Sciatic nerve (tissue), 2 donors: ENCODE measurements at places on chromosomes 7 and 10. TPM values are rescaled to one million over a fixed set of nuclear protein-coding genes. Genes with fewer than 3 reads are reported as not detected.

GRCh38 chr7:142337054-142338001 lies 79.5 kb upstream of the PRSS58 start:
- DNase-seq: no peak

DNA sequence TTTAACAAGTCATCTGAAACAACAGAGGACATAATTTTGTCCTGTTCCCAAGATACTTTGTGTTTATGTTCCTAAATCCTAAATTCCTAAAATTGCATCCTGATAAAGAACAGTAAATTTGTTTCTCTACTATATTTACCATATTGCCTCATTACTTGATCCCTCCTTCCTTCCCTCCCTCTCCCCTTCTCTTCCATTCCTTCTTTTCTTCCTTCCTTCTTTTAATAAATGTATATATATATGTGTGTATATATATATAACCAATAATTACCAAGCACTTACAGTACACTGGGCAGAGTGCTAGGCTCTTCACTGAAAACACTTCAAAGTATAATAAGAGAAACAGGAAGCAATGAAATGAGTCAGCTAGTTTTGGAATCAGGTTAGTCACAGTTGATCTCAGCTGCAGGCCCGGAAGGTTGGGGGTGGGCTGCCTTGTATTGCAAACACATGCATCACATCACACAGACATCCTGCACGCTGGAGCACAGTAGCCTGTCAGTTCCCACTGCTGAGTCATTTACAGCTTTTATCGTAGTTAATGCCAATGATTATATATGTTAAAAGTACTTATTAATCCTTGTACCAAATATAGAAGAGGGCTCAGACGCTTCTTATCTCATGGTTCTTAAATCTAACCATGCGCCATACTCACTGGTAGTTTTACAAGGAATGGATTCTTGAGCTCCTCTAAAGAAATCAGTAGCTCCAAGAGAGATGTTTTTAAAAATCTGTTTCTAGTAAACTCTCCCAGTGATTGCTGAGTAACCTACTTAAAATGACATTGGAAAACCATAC lies 551.7 kb downstream of the GRM8 start:
- no peak for DNase-seq

The XPNPEP1 gene
- 60.6 TPM for total RNA-seq

The CABCOCO1 gene
- not detected for total RNA-seq

The PALD1 gene
- total RNA-seq: 7.8 TPM

GRCh38 chr7:141317033-141317585 lies 234.1 kb upstream of the AGK start:
- no peak for DNase-seq

DNA sequence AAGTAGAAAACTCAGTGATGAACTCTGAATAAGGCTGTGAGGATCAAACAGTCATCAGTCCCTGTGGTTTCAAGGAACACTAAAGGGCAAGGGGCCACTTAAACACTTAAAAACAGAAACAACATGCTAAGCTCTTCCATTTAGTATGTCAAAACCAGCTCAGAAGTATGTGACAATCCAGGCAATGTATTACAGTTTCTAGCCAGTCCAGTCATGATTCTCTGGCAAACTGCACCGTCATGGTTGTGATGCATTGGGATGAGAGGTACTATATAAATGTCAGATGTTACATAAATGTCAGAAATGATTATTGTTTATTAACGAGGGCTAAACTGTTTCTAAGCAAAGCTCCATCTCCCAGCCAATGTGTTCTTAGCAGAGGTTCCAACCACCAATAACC lies 4.7 kb upstream of the CREB5 start:
- no peak for DNase-seq

DNA sequence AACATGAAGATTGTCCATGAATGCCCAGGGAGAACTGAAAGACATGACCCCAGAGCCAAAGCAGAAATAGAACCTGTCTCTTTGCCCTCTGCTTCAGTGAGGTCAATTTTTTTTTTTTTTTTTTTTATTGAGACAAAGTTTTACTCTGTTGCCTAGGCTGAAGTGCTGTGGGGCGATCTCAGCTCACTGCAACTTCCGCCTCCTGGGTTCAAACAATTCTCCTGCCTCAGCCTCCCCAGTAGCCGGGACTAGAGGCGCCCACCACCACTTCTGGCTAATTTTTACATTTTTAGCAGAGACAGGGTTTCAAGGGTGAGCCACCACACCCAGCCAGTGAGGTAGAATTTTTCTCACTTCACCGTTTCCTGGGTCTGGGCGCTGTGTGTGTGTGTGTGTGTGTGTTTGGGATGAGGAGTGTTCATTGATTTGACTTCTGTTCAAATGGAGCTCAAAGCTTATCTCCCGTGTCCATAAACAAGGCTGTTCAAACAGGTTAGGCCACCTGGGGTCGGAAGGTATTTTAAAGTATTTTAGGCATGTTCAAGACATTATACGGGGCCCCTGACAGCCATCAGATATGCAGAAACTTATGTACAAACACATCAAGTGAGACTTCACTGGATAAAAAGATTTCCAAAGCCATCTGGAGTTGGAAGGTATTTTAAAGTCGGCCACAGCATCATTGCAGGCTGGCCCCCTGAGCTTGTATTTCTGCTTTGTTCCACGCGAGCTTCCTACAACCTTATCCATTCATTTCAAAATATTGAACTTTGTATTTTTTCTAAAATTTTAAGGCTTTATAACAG lies 93.8 kb downstream of the MAP3K8 start:
- DNase-seq: no peak

DNA sequence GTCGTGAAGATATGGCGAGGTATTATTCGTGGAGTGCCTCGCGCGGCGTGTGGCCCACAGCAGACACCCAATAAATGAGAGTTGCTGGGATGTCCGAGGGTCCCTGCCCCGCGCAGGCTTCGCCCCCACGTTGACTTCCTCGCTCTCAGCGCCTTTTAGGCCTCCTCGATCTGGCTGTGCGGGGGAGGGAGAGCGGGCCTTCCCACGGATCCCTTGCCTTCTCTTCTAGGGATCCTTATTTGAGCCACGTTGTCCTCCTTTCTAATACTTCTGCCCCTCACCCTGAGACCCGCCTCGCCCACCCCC lies 660 bp downstream of the VCL start:
- peak; percentile 60 for DNase-seq

- no peak for DNase-seq
Measured at GRCh38 chr10:120381931-120382330, 75.1 kb upstream of the PLPP4 start.

- no peak for DNase-seq
Measured at GRCh38 chr7:108246227-108246837, 116.2 kb upstream of the LAMB4 start.

The TAS2R3 gene
- 6.1 TPM for total RNA-seq

GRCh38 chr7:66837007-66837406 lies 84.0 kb upstream of the TMEM248 start:
- DNase-seq: no peak

DNA sequence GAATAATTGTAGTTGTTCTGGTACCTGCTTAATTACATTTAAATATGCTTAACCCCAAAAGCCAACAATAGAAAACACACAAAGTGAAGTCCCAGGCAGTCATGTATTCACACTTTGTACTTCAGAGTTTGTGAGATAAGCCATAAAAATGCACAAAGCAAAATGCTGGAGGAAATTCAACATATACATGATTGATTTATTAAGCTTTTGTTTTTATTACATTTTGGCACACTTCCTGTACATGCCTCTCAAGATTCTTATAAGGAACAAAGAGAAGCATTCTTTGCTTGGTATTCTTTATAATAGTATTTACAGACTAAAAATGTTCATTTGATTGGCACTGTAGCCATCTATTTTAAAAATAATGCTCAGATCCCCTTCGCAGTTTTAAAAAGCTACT lies 107.7 kb upstream of the ANK3 start:
- DNase-seq: no peak
